Activated CD4-positive, alpha-beta T cell treated with anti-CD3 and anti-CD28 coated beads for 24 hours (primary cell): ENCODE measurements at places on chromosomes 4 and X.

DNA sequence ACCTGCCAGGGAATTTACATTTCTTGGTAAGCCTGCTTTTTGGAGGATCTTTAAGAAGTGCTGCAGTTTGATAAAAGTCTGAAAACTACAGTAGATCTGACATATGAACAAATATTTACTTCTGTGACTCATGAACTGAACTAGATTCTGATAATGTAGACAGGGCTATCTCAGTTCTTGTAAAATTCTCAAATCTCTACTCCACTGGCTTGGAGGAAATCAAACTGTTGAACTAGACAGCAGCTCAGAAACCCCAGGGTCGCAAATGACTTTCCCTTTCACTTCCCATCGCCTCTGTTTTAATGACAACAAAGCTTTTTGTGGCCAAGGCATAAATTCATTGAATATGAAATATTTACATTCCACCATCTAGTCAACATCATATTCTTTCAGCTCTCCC, 15.4 kb upstream of the OCIAD1 start:
- no peak for DNase-seq

DNA sequence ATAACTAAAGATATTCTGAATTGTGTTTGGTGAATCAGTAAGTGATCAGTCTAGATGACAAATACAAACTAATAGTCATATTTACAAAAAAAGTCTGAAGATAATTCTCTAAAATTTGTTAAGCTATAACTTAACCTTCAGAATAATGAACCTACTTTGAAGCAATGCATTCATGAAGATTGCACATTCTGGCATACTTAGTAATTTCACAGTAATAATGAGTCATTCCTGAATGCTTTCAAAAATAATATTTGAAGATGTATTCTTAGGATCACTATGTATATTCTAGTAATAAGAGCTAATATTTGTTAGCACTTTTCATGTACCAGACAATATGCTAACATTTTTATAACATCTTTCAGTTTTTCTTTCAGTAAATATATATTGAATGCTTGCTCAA, 756.7 kb upstream of the SLIT2 start:
- no peak for DNase-seq

DNA sequence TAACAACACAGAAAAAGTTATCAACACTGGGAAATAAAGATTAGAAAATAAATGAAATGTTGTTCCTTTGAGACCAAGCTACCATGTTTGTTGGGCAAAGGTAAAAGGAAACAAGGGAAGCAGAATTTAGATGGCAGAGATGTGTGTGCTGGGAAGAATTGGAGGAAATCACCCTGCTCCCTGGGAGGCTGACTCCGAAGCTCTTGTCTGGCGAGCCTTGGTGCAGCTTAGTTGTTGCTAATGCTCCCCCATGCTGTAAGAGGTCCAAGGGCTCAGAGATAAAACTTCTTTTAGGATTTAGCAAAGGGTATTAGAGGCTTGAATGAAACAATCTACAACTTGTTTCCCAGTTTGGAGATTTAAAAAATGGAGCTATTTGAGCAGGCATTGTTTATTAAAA, 123.8 kb upstream of the DDIT4L start:
- DNase-seq, result no peak

GRCh38 chr4:123469696-123470095, 73.1 kb downstream of the SPRY1 start:
- no peak for DNase-seq
